ENCODE measurements at places on chromosomes 7 and 10. TPM values are rescaled to one million over a fixed set of nuclear protein-coding genes. Genes with fewer than 3 reads are reported as not detected.

The GNAI1 gene
- total RNA-seq: 4.4 TPM

DNA sequence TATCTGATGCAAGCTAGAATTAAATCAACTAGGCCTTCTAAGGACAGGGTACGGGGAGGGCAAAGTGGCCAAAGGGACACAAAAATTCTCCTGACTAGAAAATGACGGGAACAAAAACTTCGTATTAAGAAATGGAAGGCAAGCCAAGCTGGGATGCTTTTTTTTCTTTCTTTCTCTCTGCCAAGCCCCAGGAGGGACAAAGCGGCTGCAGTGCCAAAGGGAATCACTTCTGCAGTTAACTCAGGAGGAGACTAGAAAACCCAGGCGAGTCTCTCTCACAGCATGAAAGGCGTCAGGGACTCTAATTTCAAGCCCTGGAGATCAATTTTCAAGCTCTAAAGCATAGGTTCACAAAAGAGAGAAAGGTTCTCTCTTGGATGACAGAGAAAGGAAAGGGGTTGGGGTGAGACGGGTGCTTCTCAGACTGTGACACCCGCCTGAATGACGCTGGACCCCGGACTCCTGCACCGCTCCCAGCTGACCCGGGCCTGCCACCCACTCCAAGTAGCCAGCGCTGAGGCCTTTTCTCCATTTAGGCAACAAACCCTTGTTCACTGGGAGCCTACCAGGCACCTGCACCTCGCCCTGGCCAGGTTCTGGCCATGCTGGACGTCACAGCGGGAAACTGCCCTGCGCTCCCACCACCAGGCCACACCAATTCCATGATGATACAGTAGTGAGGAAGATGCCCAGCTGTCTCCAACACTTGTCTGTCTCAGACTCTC lies 56.5 kb downstream of the KIAA1549 start:
- no peak overlapping the region for H3K27ac ChIP-seq
- H3K4me1 ChIP-seq: peaks cover 19% of the 10 kb centered on the region
- H3K4me3 ChIP-seq: no peak overlapping the region
- no peak for DNase-seq
- H3K27me3 ChIP-seq: no peaks in the 10 kb centered on the region

DNA sequence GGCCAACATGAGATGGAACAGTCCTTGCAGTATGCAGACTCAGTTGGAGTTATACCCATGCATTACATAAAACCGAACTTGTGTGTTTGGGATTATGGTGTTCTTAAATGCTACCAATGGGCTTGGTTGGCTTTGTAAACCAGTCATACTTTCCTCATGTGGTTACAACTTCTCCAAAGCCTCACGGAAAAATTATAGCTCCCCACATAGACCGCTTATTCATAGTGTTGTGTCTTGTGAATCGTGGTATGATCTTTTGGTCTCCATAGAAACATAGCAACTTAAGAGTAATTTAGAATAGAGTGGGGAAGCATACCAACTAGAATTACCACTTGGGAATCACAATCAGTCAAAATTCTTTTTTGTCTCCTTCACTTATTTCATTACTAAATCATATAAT lies 112.3 kb upstream of the FZD1 start:
- H3K27ac ChIP-seq: no peak overlapping the region
- no peak for DNase-seq
- no peaks in the 10 kb centered on the region for H3K36me3 ChIP-seq
- no peaks in the 10 kb centered on the region for H3K4me1 ChIP-seq
- no peaks in the 10 kb centered on the region for H3K27me3 ChIP-seq
- H3K4me3 ChIP-seq: no peak overlapping the region

The LRIT1 gene
- not detected for total RNA-seq

DNA sequence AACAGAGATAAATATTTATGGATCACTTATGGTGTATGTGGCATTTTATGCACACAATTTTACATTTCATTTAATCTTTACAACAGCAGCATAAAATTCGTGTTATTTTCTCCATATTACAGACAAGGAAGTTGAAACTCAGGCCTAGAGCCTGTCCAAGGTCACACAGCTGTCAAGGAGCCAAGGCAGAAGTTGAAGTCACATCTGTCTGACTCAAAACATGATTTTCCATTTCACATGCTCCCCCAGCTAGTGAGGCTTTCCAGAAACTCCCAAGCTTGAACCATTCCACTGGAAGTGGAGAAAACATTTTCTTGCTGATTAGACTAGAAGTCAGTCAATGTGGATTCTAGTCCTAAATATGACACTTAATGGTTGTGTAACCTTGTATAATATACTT lies 110.5 kb downstream of the HECTD2 start:
- no peak overlapping the region for H3K4me3 ChIP-seq
- no peak overlapping the region for H3K27ac ChIP-seq
- DNase-seq: no peak
- H3K4me1 ChIP-seq: no peaks in the 10 kb centered on the region
- peaks cover 6% of the 10 kb centered on the region for H3K27me3 ChIP-seq
- peaks cover 2% of the 10 kb centered on the region for H3K36me3 ChIP-seq
